Esophagus squamous epithelium (tissue), 5 donors: ENCODE measurements at places on chromosomes 13 and 19.

DNA sequence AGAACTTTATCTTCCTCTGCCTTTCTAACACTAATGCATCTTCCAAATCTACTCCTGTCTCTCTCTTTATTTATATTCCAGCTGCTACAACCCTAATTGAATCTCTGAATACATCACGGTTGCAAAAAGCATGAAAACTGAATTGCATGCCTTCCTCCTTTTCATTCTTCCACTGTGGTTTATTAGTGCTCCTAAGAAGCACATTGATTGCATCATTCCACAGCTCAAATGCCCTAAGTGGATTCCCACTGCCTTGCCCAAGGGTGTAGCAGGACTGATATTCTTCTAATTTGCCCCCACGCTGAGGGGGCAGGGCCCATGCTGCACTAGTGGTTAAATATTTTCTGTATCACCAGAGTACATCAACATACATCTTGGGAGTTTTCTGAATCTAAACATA lies 640.8 kb downstream of the EFNB2 start:
- no peak for DNase-seq

- no peak for DNase-seq
Observed at GRCh38 chr13:50708461-50708860, 135.0 kb downstream of the DLEU7 start.

DNA sequence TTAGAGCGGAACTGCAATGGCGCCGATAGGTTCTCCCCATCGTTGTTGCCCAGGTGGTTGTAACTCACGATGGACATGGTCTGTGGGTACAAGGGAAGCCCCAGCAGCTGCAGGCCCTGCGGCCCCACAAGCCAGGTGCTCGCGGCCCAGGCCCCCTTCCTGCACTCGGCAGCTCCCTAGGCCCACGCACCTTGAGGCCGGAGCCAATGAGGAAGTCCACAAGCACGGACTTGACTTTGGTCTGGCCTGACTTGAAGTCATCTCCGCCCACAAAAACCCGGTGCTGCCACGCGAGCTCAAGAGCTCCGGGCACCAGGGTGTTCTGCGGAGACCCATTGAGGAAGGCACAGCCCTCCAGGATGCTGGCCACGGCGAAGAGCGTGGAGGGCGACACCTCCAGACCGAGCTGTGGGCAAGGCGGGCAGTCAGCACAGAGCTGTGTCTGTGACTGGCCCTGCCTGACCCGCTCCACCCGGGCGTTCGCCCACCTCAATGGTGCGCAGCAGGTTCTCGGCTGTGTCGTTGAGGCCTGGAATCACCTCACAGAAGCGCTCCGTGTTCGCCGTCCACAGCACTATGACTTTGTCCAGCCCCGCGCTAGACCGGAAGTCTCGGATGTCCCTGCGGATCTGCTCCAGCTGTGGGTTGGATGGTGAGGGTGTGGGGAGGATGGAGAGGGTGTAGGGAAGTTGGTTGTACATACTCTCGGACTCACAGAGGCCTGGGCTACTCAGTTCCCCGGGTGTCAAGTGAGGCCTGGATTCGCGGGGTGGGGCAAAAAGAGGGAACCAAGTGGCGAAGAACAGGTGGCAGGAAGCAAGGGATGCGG lies 1.9 kb downstream of the ISYNA1 start:
- DNase-seq = no peak

DNA sequence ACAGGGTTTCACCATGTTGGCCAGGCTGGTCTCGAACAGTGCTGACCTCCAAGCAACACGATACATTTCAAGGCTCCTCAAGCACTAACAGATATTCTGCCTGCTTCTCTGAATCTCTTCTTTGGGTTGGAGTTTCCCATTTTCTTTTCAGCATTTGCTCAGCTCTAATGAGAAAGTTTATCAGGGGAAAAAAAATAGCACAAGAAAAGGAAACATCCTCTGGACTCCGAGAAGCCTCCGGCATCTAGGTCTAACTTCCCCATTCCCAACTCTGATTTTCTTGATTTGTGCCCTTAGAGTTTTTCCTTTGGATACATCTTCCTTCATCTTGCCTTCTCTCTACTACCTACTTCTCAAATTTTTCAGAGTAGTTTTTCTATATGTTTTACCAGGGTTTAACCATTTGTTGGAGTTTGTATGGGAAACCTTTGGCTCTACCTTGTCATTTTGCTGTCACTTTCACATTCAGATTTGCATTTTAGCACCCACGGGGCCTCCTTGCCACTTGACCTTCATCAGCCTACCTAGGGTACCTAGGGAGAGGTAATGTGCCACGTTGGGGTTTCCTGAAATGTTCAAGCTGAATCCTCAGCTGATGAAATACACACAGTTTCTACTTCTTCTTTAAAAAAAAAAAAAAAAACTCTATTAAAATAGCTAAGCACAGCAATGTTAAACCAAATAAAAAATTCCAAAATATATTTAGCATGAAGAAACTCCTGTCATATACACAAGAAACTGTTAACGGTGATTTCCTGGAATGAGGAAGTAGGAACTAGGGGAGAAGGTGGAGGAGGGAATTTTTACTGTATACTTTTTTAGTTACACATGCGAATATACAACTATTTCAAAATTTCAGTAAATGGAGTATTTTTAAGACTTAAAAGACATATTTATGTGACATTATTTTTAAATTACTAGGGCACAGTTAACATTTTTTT lies 5.1 kb upstream of the USP12 start:
- DNase-seq = no peak

DNA sequence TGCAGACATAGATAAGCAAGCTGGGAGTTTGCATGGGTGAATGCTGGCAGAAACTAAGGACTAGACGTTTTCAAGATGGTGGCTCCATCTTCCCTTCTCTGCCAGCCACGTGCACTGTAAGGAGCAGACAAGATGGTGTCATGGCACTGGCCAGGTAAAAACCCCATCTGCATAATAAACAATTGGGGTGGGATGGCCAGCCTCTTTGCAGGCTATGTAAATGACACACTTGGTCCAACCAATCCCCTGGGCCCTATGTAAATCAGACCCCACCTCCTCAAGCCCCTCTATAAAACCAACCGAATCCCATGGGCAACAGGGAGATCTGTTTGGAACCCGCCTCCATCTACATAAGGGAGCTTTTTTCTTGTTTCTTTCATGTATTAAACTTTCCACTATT lies 2.4 kb upstream of the OR7A5 start:
- no peak for DNase-seq

DNA sequence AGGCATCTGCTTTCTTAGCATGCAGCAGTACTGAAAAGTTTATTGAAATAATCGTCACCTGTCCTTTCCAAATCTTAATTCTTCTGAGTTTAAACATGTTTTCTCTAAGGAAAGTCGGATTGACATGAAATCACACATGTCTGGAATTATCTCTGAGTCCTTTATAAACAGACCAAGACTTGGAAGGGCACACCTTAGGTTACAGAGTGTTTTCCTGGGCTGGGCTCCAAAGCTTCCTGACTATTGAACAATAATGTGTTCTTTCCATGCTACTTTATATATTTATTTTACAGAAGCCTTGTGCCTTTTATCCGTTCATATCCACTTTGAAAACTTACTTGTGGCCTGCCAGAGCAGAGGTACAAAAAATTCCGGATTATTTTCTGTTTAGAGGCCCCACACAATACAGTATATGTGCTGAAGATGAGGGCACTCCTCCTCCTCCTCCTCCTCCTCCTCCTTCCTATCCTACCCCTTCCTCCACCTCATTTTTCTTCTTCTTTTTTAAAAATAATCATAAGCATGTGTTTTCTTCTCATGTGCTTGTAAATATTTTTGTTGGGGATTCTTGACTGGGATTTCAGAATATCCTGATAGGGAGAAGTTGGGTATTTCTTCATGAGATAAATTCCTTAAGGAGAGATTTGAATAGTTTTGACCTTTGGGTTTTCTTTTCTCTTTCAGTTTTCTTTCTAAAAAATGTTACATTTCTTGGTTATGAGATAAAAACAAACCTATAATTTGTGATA lies 52.3 kb downstream of the LRCH1 start:
- no peak for DNase-seq

- DNase-seq = no peak
Observed at GRCh38 chr13:100537951-100538462, 50.6 kb downstream of the GGACT start.

- DNase-seq = no peak
Observed at GRCh38 chr13:30892966-30893365, 13.1 kb upstream of the MEDAG start.

DNA sequence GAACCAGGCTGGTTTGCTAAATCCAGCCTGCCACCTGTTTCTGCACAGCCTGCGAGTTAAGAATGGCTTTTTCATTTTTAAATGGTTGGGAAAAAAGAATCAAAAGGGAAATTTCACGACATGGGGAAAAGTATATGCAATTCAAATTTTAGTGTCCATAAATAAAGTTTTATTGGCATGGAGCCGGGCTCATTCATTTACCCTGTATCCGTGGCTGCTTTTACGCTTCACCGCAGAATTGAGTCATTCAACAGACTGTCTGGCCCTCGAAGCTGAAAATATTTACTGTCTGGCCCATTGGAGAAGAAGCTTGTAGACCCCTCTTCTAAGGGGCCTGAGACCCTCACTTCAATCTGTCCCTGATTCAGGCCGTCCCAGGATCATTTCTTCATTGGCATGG lies 26.1 kb downstream of the IER2 start:
- no peak for DNase-seq

DNA sequence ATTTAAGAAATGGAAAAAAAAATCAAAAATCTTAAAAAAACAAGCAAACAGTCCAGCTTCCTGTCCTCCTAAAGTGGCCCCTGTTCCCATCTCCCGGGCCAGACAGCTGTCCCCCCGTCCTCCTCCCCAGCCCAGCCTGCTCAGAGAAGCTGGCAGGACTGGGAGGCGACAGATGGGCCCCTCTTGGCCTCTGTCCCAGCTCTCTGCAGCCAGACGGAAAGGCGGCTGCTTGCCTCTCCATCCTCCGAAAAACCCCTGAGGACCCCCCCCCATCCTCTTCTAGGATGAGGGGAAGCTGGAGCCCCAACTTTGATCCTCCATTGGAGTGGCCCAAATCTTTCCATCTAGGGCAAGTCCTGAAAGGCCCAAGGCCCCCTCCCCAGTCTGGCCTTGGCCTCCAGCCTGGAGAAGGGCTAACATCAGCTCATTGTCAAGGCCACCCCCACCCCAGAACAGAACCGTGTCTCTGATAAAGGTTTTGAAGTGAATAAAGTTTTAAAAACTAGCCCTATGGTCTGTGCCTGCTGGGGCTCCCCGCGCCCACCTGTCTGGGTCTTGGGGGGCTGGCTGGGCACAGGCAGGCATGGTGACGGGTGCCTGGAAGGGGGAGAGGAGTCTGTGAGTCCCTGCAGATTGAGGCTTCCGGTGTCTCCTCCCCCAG lies 3.8 kb downstream of the GADD45GIP1 start:
- no peak for DNase-seq

- no peak for DNase-seq
Observed at GRCh38 chr19:4057931-4058692, 8.6 kb downstream of the ZBTB7A start.

DNA sequence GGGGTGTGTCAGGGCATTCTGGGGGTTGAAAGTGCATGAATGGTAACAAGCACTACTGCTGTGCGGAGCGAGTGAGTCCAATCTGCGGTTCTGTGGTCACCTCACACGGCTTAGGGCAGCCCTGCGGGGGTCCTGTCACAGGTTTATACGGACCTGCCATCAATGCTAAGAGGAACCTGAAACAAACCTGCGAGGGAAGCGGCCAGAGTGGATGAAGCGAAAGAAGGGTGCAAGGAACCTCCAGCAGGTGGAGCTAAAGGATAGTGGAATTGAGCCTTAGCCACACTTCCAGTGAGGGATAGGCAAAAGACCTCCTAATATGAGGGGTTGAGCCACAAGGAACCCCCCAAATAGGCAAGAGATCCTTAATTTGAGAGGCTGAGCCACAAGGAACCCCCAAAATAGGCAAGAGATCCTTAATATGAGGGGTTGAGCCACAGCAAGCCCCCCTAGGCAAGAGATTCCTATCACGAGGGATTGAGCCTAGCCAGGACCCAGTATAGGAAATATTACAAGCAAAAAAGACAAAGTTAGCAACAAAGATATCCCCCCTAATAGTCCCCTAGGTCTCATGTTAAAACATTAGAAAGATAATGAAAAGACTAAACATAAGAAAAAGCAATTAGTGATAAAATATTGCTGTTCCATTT lies 6.3 kb upstream of the ZNF69 start:
- no peak for DNase-seq

DNA sequence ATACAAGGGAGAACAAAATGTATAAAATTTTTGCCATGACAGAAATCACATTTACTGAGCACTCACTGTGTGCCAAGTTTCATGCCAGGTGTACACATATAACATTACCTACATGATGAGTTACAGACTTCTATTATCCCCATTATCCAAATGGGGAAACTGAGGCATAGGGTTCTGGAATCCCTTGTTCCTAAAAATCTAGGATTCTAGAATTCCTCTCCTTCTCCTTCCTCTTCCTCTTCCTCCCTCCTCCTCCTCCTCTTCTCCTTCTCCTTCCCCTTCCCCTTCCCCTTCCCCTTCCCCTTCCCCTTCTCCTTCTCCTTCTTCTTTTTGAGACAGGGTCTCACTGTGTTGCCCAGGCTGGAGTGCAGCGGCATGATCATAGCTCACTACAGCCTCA lies 14.2 kb upstream of the BCL3 start:
- DNase-seq = no peak

DNA sequence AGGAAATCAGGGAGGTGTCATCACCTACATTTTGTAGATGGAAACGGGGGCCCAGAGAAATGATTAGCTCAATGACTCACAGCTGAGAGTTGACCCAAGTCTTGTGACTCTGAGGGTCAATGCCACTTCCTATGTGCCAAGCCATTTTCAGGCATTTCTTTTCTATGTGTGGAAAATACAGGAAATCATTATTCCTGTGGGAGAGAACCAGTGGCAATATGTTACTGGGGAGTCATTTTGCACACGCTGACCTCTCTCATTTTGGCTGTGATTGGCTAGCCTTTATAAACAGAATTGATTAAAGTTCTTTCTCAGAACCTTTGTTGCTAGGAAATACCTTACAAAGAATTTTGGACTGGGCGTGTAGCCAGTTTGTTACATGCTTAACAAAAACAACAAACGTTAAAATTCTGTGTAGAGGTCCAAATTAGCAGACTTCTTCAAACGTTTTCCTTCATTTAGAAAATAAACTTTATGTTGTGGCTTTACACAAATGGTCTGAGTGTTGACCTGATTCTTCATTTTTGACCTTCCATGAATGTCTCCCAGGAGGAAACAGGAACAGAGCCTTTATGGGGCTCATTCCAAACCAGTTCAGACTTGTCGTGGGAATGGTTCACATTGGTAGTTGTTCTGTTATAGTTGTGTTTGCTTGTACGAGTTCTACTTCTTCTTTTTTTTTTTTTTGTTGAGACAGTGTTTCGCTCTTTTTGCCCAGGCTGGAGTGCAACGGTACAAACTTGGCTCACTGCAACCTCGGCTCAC lies 11.4 kb downstream of the PCCA start:
- DNase-seq = no peak

GRCh38 chr19:16420781-16421386 lies 50.9 kb downstream of the EPS15L1 start:
- no peak for DNase-seq

GRCh38 chr19:1057176-1057855 lies 9.7 kb upstream of the ARHGAP45 start:
- no peak for DNase-seq

GRCh38 chr13:108176685-108177274 lies 38.6 kb downstream of the LIG4 start:
- no peak for DNase-seq
